ENCODE measurements at places on chromosomes 1 and 21.

- no peak for DNase-seq
Observed at GRCh38 chr1:92359986-92360385, 61.1 kb downstream of the RPAP2 start.

DNA sequence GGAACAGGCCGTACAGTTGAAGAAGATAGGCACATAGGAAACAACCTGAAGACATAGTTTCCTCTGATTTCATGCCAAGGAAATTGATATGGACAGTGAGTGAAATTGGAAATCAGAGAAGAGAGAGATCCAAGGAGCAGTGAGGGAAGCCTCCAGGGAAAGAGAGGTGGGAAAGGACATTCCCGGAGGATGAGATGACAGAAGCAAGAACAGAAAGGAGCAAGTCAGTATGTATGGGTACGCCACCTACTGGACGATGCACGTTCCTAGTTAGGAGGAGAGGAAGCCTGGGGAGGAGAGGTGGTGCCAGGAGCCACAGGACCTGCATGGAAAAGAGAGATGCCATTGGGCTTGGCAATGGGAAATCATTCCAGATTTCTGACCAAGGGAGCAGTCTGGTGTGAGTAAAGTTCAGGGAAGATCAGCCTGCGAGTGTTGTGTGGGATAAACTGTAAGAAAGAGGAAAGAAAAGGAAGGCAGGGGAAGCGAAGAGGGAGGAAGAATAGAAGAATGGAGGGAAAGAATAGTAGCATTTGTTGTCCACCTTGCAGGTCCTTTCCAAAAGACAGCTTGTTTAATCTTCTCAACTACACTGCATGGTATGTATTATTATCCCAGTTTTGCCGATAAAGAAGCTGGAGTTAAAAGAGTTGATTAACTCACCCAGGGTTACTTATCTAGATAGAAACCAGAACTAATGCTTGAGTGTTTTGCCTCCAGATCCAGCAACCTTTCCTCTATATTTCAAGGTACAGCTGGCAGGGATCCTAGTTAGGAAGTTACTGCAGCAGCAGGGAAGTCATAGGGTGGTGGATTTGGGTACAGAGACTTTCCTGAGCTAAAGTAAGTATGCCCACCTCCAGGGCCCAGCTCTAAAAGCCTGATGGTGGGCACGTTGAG, 27.4 kb downstream of the C1orf116 start:
- peak; percentile 47 for DNase-seq

GRCh38 chr1:17190010-17190995, 14.6 kb upstream of the PADI1 start:
- DNase-seq, result no peak

GRCh38 chr1:192546596-192547190, 28.9 kb upstream of the RGS1 start:
- DNase-seq, result no peak

DNA sequence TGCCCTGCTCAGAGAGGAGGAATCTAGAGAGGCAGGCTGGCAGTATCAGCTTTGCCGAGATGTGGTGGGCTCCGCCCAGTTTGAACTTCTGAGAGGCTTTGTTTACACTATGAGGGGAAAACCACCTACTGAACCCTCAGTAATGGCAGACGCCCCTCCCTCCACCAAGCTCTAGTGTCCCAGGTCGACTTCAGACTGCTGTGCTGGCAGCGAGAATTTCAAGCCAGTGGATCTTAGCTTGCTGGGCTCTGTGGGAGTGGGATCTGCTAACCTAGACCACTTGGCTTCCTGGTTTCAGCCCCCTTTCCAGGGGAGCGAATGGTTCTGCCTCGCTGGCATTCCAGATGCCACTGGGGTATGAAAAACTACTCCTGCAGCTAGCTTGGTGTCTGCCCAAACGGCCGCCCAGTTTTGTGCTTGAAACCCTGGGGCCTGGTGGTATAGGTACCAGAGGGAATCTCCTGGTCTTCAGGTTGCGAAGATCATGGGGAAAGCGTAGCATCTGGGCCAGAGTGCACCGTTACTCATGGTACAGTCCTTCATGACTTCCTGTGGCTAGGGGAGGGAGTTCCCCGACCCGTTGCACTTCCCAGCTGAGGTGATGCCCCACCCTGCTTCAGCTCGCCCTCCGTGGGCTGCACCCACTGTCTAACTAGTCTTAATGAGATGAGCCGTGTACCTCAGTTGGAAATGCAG, 43.6 kb downstream of the C21orf91 start:
- no peak for DNase-seq

GRCh38 chr1:177145106-177146070, 19.1 kb downstream of the ASTN1 start:
- no peak for DNase-seq

DNA sequence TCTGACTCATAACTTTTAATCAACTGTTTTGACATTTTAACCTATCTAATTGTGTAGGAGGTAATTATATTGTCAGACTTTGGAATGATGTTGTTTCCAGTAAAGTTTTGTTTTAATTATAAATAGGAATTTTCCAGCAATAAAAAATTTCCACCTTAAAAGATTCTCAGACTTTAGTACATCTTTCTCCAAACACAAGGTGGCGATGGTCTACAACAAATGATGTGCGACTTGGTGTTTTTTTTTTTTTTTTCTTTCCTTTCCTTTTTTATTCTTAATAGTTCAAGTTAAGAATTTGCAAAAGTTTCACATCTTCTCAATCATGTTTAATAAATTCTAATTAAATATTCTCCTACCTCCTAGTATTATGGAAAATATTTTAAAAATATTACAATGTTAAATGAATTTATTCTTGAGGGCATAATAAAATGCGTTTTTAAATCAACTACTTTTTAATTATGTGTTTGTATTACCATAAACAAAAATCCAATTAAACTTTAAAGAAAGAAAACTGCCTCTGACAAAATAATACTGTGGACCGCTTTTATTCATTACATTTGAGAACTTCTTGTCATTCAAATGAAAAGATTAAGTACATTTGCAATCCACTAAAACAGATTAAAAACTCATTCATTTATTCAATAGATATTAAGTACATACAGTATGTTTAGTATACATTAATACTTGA, 4.4 kb upstream of the ADAMTS1 start:
- DNase-seq, result peak; percentile 79

DNA sequence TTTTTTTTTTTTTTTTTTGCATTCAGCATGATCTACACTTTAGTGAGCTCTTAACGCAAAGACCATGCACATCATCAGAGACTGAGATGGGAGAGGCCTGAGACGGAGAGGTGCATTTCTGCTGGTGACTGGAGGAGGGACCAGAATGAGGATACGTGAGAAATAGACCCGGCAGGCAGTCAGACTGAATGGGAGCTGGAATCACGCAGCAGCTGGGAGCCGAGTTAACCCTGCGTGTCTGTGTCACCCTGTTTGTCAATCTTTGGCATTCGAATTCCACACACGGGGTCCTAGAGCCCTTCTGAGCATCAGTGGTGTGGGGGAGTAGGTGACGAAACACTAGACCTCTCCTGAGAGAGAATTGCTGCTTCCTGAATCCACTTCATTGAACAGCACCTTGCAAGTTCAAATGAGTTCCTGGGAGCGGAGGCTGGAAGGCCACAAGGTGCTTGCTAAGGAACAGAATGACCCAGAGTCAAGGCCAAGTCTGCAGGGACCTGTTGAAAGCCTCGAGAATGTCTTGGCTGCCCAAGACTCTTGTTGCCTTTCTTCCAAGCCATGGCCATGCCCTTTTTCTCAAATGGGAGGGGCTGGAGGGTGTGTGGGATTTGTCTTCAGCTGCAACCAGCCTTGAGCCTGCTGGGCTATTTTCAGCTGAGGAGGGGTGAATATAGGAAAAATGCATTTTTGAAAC, 123.3 kb downstream of the CNIH3 start:
- DNase-seq, result no peak

DNA sequence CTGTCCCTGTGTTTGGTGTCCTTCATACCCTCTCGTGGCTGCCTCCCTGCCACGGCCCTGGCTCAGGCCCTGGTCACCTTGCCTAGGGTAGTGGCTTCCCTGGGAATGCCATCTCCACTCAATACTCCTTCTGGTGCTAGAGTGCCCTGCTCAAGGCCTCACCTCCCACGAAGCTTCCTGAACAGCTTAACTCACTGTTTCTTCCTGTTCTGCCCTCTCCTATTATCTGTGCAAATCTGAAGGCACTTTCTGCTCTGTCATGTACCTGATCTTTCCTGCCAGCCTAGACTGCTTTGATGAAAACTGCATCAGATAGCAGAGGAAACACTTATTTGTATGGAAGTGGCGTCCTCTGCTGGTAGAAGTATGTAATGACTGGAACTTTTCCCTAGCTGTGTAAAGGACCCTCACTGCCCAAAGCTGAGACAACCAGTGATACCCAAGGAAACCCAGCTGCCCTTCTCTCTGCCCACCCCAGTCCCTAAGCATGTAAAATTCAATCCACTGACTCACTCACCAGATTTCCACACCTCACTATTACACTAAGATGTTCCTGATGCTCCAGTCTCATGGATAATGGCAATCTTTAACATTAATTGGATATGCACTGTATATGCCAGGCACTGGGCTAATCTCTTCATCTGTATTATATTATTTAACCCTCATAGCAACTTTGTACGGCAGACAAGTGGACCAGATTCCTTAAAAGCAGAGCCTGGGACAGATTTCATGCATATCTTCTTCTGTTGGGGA, 36.2 kb upstream of the BTG2 start:
- DNase-seq, result peak; percentile 94

- DNase-seq, result peak; percentile 28
Observed at GRCh38 chr1:62438163-62438562, 1.3 kb downstream of the USP1 start.

- DNase-seq, result no peak
Observed at GRCh38 chr1:68795956-68796355, 299.1 kb upstream of the DEPDC1 start.

GRCh38 chr1:192284927-192285326, 31.9 kb upstream of the RGS21 start:
- DNase-seq, result no peak

GRCh38 chr1:22090867-22091266, 38.4 kb downstream of the CDC42 start:
- no peak for DNase-seq

DNA sequence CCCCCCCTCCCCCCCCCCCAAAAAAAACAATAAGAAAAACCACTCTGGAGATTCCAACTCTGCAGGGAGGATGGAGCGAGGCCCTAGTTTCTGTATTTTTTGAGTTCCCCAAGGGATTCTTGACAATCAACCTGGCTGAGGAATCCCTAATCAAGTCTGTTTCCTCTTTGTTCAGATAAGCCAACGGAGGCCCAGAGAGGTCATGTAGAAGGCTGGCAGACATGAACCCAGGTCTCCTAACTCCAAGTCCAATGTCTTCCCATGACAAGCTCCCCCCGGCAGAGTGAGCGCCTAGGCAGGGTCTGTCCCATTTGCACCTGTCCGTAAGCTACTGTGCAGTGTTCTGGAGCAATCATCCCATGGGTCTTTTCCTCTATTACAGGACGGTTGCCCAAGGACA, 39.5 kb downstream of the LRRC71 start:
- DNase-seq, result no peak

- no peak for DNase-seq
Observed at GRCh38 chr1:36458910-36459309, 5.3 kb downstream of the MRPS15 start.

- no peak for DNase-seq
Observed at GRCh38 chr1:77977989-77978292, 931 bp downstream of the FUBP1 start.

DNA sequence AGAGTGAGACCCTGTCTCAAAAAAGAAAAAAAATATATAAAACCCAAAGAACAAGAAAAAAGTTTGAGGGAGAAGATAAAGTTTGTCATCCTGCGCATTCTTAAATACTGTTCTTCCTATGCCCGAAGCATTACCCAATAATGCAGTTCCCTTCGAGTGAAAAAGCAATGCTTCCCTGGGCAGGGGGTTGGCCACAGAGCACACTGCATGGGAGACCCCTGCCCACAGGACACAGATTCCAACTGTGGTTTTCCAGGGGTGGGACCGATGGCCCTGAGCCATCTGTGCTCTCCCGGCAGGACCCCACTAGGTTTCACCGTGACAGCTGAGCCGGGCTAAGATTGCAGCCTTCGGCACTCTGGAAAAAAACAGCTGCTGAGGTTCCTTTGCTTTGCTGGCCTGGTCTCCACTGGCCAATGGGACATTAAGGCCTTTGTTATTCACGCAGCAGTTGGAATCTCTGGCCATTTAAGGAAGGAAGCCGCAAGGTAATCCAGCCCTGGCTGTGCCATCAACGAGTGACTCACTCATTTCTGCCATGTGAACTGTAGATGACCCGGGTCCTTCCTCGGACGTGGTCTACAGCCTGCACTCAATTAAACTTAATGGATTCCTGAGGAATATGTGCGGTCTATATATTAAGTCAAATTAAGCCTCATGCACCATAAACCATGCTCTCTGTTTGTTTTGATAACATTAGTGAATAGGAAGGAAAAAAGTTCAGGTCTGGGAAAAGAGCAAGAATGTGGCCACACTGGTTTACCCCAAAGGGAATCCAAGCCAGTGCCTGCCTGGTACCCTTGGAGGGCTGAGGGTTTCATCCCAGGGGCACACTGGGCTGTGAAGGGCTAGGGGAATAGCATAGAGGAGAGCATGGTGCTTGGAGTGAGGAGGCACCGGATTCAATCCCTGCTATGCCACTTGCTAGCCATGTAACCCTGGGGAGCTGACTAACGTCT, 163.2 kb downstream of the ZBTB18 start:
- no peak for DNase-seq

- DNase-seq, result no peak
Observed at GRCh38 chr1:80910426-80910825, 890.3 kb upstream of the ADGRL2 start.

Data from cerebellar cortex (tissue), 1 donor.